ENCODE measurements at places on chromosomes 2 and 18. TPM values are rescaled to one million over a fixed set of nuclear protein-coding genes. Genes with fewer than 3 reads are reported as not detected.

Gene PROC
- 7.7 TPM for polyA plus RNA-seq

Gene WBP1
- 59.0 TPM for polyA plus RNA-seq

Gene HJURP
- polyA plus RNA-seq = 102 TPM

Gene DSEL
- polyA plus RNA-seq = 0.17 TPM

- no peak for DNase-seq
Observed at GRCh38 chr2:235599596-235600338, 105.9 kb downstream of the AGAP1 start.

GRCh38 chr18:3223356-3223755 is 3.6 kb upstream of the MYOM1 start:
- DNase-seq = no peak

GRCh38 chr2:37326285-37326684 is 1.7 kb upstream of the PRKD3 start:
- no peak for DNase-seq

DNA sequence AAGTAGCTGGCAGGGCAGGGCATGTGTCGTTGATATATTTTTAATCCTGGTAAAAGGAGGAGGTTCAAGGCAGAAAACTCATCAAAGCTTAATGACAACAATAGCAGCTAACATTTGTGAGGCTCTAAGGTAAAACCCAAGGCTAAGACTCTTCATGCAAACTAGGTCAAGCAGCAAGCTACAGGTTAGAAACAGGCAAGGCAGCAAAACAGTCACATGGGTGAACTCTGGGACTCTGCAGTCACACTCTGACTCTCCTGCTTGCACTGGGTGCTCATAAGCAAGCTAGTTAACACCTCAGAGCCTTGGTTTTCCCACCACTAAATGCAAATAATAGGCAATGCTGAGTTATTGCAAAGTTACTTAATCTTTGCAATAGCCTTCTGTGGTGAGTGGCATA is 7.9 kb downstream of the IL1RN start:
- DNase-seq = no peak

- DNase-seq = no peak
Observed at GRCh38 chr18:35157181-35157580, 83.7 kb upstream of the ZNF397 start.

DNA sequence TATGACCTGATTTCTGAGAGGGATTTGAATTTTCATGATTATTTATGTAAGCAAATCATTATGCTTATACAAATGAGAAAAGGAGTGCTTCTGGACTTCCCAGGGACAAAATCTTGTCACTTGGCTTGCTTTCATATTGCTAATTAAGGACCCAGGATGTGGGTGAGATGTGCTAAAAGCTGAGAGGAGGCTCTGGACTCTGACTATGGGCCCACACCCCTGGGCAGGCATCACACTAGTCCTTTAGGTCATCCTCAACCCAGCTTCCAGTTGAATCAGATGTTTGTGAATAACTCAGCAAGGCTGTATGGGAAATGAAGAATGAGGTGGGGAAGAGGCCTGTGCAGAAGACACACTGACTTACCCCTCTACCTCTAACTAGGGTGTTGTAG is 11.9 kb downstream of the IL1B start:
- no peak for DNase-seq

- no peak for DNase-seq
Observed at GRCh38 chr2:223383315-223383714, 218.8 kb downstream of the SCG2 start.

DNA sequence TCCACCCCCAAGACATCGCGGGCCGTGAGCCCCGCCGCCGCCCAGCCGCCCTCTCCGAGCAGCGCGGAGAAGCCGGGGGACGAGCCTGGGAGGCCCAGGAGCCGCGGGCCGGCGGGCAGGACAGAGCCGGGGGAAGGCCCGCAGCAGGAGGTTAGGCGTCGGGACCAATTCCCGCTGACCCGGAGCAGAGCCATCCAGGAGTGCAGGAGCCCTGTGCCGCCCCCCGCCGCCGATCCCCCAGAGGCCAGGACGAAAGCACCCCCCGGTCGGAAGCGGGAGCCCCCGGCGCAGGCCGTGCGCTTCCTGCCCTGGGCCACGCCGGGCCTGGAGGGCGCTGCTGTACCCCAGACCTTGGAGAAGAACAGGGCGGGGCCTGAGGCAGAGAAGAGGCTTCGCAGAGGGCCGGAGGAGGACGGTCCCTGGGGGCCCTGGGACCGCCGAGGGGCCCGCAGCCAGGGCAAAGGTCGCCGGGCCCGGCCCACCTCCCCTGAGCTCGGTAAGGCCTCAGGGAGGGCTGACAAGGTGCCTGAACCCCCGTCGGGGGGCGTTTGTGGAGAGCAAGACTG is 14.2 kb downstream of the SPEG start:
- DNase-seq = no peak

- no peak for DNase-seq
Observed at GRCh38 chr2:148745151-148745851, 100.8 kb downstream of the EPC2 start.

- no peak for DNase-seq
Observed at GRCh38 chr2:120551522-120551921, 184.1 kb upstream of the GLI2 start.

DNA sequence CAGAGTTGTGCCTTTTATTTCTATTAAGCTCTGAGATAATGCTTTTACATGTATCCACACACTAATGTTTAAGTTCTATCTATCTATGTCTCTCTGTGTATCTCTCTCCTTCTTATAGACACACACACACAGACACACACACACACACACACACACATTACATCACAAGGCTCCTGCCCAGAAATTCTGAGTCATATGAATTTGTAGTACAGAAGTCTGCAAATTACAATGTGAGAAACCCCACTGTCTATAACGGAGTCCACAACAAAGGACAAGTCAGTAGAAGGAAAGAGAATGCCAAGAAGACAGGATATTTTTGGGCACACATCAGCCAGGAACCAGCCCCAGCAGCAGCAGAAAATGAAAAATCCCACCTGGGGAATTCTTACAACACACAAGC is 142.4 kb downstream of the EN1 start:
- DNase-seq = no peak

DNA sequence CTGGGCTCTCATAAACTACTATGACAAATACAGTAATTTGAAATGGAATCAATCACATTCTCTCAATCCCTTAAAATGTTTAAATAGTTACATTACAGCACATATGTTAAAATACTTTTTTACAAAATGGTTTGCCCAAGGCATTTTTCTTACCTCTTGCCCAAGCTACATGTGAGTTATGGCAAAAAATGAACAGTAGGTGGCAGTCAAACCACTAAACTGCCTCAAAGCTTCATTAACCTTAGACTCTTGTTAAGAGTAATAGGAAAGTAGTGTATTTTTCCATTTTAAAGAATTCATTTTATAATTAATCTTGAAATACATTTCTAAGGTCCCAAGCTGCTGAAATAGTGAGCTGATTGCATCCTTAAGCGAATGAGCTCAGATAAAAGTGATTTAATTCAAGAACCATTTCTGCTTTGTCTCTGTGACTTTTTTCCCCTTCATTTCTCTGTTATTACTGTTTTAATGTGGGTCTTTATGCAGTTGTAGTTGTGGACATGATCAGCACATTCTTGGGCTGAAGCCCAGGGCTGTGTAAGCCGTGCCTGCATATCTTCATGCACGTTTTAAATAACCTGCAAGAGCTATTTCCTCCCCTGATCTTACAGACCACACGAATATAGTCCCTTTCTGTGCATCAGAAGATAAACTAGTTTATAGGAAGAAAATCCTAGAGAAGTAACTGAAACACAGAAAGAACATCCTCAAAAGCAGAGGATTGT is 311.8 kb downstream of the LNPK start:
- peak; percentile 67 for DNase-seq

GRCh38 chr2:219001577-219002394 is 8.6 kb upstream of the CRYBA2 start:
- no peak for DNase-seq

DNA sequence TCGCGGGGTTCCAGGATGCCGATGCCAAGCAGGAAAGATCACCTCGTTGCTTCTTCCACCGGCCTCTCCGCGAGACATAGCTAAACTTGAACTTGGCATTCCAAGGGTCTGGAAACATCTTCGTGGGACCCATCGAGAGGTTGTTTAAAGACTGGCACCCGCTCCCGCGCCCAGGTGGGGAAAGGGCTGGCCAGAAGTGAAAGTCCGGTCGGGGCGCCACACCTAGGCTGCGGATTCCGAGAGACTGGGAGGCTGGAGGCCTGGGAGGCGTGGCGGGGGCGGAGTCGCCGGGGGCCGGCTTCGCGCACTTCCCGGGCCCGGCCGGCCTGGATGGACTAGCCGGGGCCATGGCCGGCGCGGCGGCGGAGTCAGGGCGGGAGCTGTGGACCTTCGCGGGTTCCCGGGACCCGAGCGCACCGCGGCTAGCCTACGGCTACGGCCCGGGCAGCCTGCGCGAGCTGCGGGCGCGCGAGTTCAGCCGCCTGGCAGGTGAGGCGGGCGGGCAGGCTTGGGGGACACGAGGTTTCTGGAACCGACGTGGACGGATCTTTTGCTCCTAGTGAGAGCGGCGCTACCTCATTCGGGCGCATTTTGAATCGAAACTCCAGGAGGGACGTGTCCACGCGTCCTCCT is at the start of gene MOCOS:
MOCOS (plus strand) TSS at position 305 of the 633 bp plus-strand sequence; CDS start at position 348, 43 bp downstream.
- peak; percentile 63 for DNase-seq

GRCh38 chr18:32684940-32685339 is 87.9 kb downstream of the KLHL14 start:
- no peak for DNase-seq

DNA sequence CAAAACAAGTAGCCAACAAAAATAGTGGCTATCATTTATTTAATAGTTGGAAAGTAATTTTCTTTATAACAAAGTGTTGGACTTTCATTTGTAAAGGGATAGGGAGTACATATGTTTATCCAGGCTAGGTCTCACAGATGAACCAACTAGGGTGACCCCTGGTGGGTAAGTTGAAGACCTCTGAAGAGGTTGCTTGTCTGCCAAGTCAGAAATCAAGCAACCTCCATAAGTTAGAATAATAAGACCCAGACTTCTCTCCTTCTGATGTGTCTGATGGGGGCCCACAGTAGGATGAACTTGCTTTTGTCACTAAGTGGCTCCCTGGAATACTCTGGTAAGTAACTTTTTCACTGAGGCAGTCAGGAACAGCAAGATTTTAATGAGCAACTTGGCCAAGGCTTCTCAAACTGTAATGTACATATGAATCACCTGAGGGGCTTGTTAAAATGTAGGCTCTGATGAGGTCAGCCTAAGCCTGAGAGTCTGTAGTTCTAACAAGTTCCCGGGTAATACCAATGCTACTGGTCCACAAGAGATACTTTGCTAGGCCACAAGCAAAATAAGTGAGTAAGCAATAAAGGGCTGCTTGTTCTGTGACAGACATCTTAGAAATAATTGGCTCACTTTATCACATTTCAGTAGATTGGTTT is 319.6 kb downstream of the PIK3C3 start:
- DNase-seq = peak; percentile 34

GRCh38 chr18:22980394-22980793 is 47.3 kb downstream of the RBBP8 start:
- DNase-seq = no peak

- no peak for DNase-seq
Observed at GRCh38 chr2:191703079-191703725, 25.3 kb downstream of the NABP1 start.

DNA sequence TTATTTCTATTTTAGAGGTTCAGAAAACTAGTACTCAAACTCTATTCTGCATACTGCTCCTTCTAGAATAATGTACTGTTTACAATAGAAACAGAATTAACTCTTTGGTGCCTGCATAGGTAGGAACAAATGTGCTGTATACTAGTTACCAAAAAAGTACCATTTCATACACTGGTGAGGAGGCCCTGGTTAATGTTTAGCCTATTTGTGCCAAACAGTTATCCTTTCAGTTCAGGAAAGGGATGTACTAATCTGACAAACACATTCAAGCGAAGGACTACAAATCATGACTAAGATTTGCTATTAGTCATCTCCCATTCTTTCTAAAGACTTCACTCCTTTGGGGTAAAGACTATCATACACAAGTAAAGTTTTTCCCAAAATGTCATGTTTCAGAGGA is 47.4 kb downstream of the EXOC6B start:
- peak; percentile 75 for DNase-seq

DNA sequence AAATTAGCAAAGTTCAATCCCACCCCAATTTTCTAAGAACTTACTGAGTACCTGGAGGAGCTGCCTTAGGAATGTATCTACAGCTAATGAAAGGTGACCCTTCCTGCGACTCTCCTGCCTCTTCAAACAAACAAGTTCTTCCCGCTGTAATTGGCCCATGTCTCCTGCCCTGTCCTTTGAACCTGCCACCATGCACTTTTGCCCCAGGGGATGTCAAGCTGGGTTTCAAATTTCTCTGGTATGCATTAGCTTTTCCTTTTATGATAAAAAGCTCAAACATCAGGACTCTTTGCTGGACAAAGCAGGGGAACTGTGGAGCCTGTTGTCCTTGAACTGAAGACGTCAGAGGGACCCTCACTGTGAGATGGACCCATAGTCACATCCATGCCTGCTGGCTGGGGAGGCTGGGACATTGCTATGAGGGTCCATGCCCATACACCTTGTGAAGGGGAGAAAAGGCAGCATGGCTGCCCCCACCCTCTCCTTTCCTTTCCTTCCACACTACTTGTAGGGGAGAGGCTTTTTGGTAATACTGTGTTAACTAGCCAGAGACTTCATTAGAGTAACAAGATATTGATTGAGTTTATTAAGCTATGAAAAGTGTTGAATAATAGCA is 210.7 kb upstream of the COPS8 start:
- DNase-seq = no peak

DNA sequence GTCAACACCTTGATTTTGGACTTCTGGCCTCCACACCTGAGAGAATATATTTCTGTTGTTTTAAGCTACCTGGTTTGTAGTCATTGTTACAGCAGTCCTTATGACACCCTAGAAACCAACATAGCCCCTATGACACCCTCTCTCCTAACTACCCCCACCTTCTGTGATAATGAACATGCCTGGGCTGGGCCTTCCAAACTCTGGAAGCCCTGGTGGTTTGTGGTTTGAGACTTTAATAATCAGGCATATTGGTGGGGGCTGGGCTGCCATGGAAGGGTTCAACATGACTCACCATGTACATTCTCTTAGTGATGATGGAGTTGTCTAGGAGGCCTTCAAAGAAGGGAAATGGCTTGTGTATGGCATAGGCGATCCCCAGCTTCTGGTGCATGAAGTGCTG is 3.3 kb downstream of the SP110 start:
- DNase-seq = no peak

DNA sequence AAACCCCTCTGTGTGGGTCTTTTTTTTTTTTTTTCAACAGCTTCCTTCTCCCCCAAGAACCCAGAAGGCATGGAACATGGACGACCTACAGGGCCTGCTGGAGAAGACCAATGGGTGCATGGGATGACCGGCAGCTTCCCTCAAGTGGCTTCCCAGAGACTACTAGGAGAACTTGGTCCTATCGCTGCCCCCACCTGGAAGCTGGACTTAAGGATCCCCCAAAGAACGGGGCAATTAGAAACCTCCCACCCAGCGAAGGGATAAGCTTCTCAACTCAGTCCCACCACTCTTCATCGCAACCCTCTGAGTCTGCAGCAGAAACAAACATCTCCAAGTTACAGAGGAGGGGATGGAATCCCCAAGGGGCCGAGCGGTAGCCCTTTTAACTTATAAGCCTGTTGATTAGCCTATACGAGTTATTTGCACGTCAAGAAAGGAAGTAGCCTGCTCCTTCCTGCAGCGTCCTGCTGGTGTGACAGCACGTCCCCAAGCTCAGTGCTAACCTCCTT is 1.4 kb downstream of the ACTR1B start:
- no peak for DNase-seq
